ENCODE measurements at places on chromosomes 4 and X.

DNA sequence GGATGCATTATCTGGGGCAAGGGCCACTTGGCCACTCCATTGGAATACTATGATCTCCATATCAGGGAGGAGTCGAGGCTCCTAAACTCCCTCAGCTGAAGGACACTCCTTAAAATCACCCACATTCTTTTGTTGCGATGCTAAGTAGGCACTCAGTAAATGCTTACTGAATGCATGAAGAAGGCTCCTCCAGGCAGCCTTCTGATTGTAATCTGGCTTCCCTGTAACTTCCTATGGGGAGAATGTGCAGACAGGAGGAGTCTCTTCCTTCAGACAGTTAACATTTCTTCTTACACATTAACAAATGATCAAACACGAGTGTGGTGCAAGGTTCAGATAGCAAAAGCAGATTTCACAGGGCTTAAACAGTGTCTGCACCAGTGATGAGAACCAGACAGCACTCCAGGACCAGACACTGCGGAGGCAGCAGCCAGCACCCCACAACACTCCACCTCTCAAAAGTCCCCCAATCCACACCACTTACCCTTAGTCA lies 21.4 kb upstream of the USO1 start:
- DNase-seq: no peak

DNA sequence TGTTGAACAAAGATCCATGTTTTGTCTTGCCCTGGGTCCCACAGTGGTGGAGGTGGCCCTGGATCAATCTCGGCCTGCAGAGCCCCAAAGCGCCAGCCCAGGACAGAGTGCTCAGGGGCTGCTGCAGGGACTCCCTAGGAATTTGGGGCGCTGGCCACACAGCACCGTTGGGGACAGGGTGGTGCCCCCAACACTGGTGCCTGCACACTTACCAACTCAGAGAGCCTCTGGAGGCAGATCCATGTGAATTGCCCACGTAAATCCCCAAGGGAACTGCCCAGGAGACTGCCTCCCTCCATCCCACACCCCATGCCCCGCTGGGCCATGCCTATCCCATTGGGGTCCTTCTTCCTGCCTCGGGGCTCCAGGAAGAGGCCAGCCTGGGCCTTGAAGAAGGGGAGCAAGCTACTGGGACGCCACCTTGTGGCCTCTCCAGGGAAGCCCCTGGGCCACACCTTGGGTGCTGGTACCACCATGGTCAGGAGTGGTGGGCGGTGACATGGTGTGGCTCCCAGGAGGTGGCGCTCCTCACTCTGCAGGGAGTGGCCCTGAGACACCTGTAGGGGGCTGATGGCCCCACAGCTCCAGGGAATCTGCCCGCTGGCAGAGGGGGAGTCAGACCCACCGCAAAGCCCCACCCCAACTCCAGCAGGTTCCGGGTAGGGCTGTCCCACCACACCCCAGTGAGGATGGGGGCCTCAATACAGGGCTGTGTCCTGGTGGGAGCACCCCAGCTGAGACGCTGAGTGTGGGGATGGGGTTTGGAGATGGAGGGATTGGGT lies 22.8 kb downstream of the CFAP99 start:
- peak; percentile 39 for DNase-seq

- DNase-seq: no peak
Measured at GRCh38 chr4:3872834-3873313, 106.7 kb downstream of the ADRA2C start.

DNA sequence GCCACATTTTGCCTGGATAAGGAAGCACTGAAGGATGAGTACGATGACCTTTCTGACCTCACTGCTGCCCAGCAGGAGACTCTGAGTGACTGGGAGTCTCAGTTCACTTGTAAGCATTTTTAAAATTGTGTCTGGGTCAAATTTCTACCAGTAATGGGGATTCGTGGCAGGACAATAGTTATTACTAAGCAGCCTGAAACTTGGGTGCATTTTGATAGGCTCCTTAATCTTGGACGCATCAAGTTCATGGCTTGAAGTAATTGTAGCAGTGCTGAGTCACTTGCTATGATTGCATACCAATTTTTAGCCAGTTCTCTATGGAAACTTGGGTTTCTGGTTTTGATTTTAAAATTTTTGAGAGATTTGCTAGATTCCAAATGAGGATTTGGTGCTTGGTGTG lies 4.3 kb downstream of the PGRMC1 start:
- DNase-seq: peak; percentile 80

GRCh38 chr4:167233685-167234315 lies 494 bp downstream of the SPOCK3 start:
- peak; percentile 4 for DNase-seq

DNA sequence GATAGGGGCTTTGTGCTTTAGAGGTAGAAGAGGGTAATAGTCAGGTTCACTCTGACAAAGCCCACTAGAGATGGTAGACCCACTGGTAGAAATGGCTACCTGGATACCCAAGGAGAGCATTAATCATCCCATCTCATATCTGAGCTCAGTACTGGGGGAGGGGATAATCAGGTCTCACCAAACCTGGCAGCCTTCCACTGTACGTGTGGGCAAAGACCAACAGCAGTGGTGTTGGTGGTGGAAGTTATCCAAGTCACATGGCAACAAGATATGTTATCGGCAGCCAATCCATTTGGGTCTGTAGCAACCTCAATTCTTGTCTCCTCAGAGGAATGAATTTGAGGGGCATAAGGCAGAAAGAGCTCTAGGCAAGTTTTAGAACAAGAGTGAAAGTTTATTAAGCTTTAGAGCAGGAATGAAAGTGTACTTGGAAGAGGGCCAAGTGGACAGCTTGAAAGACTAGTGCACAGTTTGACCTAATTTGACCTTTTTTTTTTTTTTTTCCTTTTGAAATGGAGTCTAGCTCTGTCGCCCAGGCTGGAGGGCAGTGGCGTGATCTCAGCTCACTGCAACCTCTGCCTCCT lies 67.0 kb upstream of the CXCL13 start:
- DNase-seq: no peak

- peak; percentile 89 for DNase-seq
Measured at GRCh38 chrX:41333003-41333743, 789 bp upstream of the DDX3X start.

DNA sequence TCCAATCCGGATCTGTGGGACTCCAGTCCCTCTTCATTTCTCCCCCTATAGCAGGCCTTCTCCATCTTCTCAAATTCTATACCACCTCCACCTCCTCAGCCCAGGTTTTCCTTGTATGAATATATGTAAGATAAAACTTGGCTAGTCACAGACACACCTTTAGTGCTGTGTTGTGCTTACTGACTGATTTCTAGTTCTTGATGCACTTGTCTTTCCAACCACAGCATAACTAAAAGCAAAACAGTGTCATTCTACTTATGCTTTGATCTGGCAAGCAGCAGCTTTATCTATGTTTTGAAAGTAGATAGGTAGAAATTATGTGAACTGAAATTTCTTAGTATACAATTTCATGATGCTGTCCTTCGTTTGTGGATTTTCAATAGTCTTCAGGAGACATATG lies 47.5 kb downstream of the CCNI start:
- DNase-seq: no peak

- DNase-seq: no peak
Measured at GRCh38 chr4:32601848-32602247, 1881.7 kb downstream of the PCDH7 start.

- DNase-seq: no peak
Measured at GRCh38 chrX:124501586-124501985, 155.2 kb downstream of the SH2D1A start.

DNA sequence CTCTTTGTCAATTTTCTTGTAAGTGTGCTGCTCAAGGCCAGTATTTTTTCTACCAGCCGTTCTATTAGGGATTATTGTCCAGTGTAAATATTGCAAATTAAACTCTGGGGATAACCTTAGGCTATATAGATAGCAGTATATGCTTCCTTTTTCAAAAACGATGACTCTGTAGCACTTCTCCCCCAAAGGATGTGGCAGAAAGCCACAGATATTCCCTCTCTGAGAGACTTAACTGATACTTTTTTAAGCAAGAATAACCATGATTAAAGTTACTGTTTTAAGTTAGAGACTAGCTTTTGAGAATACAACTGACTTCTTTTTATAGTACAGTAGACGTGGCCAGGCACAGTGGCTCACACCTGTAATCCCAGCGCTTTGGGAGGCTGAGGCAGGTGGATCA lies 130.0 kb downstream of the FHIP1A start:
- no peak for DNase-seq

DNA sequence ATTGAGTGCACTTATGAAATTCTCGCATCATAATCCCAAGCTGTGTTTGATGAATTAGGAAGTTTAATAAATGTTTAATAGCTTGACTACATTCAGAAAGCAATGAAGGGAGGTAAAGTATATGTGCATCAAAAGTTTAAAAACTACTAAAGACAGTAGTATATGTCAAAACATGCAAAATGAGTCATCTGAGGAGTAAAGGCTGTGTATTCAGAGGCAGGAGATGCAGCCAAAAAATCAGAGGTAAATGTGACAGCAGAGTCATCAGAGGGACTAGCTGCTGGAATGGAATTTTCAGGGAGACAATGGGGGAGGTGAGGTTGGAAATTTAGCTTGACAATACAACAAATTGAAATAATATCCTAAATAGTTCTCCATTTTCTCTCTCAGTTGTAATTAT lies 127.0 kb upstream of the FUNDC1 start:
- no peak for DNase-seq

DNA sequence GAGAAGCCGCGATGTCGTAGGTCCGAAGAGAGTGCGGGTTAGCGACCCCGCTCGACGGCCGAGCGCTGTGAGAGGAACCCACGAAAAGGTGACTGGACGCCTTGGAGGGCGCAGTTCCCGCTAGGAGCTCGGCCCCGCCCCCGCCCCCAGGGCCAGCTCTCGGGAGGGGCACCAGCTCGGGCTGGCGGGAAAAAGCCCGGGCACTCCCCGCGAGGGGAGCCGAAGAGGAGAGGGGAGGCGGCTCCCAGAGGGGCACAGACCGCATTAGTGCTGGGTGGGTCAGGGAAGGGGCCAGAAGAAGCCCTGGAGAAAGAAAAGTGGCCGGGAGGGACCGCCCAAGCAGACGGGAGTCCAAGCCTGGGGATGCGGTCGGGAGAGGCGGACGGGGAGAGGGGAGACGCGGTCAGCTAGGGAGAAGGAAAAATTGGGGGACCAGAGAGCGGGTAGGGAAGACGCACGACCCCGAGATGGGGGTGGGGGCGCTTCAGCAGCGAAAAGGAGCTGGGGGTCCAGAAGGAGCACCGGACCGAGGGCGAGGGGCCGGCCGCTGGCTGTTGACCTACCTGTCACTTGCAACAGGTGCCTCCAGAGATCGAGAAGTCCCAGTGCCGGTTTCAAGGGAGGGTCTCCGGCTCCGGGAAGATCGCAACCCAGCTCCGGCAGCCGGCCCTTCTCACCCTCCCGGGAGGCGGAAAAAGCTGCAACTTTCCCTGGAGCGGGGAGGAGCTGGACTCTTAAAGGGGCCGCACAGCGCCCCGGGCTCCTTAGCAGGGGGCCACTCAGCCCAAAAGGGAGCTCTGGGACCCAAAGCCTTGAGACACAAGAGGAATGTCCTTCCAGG lies at the start of gene SYTL4:
Gene SYTL4, minus strand, starts transcription at position 681 of the 841 bp plus-strand sequence. CDS start 30,084 bp downstream, outside the sequence.
- peak; percentile 1 for DNase-seq

DNA sequence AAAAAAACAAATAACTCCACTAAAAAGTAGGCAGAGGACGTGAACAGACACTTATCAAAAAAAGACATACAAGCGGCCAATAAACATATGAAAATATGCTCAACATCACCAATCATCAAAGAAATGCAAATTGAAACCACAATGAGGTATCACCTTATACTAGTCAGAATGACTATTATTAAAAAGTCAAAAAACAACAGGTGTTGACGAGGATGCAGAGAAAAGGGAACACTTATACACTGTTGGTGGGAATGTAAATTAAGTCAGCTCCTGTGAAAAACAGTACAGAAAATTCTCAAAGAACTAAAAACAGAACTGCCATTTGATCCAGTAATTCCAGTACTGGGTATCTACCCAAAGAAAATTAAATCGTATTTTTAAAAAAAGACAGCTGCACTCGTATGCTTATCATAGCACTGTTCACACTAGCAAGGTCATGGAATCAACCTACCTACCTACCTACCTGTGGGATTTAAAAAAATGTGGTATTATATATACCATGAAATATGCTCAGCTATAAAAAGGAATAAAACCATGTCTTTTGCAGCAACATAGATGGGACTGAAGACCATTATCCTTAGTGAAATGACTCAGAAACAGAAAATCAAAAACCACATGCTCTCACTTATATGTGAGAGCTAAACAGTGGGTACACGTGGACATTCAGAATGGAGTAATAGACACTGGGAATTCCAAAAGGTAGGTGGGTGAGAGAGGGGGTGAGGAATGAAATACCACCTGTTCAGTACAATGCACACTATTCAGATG lies 24.8 kb upstream of the PTPN13 start:
- no peak for DNase-seq

GRCh38 chr4:119707336-119707735 lies 78.7 kb upstream of the PDE5A start:
- DNase-seq: no peak

- DNase-seq: peak; percentile 16
Measured at GRCh38 chr4:139015948-139016471, 429 bp downstream of the NOCT start.

- DNase-seq: peak; percentile 18
Measured at GRCh38 chr4:4981427-4981826, 37.8 kb downstream of the CYTL1 start.

- no peak for DNase-seq
Measured at GRCh38 chr4:140388015-140388414, 14.6 kb downstream of the SCOC start.

DNA sequence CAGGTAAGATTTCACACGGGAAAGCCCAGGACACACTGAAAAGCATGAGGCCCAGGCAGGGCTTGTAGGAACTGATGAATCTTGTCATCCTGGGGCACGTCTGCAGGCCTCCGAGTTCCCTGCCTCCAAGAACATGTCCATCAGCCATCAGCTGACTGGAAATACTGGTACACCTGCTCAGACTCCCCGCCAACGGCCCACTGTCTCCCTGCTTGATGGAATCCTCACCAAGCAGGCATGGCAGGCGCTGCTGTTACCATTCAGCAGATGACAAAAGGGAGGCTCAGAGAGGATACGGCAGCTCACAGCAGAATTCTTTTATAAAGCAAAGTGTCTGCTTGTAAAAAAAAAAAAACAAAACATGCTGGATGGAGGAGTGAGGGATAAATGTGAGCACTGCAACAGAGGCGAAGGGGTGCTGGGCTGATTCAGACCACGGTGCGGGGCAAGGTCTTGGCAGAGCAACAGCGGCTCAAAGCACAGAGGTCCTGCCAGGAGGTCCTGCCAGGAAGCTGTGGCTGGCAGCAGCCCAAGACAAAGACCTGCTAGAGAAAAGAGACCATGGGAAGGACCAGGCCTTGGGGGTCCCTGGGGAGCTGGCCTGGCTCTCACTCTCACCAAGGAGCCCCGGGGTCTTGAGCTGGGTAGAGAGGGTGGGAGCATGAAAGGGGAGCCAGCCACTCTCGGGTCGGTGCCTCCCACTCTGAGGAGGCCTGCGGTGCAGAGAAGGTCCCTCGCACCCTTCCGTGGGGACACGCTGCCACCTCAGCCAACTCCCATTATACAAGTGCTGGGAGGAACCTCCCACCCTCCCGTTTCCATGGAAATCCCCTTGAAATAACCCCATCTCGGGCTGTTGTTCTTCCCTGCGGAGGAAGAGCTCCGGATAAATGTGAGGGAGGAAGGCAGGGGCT lies 25.6 kb downstream of the PPP2R2C start:
- no peak for DNase-seq

DNA sequence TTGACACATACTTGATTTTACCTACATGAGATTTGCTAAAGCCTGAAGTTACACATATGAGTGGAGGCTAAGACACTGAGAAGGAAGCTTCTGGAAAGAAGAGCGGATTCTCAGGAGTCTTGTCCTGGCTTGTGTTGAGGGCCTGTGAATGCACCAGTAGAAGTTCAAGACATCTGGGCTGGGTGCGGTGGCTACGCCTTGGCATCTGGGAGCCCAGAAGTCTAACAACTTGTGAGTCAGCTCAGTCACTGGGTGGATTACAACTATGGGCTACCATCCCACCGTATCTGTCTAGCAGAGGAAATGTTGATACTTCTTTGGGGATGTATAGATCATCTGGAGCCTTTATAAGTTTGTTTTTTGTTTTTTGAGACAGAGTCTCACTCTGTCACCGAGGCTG lies 375.6 kb upstream of the SMIM31 start:
- DNase-seq: no peak
